ENCODE measurements at places on chromosomes 7 and 10.

DNA sequence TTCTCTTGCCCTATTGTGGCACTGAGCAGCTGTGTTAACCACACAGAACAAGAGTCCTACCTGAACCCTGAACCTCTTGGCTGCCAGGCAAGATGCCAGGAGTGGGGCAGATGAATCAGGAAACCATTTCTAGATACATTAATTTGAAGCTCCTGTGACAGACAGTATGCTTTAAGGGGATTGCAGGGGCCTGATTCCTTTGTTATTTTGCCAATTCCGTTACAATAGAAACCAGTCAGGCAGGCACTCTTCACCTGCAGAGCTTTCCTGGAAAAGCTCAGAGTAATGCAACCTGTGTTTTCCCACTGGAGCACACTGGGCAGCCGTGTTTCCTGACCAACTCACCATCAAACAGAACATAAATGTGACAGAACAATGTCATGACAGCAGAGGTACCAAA, 233.1 kb downstream of the BMPER start:
- no peak for DNase-seq

- peak; percentile 38 for DNase-seq
Observed at GRCh38 chr10:34854147-34854601, 39.1 kb upstream of the PARD3 start.

- DNase-seq = no peak
Observed at GRCh38 chr7:133330085-133330484, 77.2 kb downstream of the EXOC4 start.

DNA sequence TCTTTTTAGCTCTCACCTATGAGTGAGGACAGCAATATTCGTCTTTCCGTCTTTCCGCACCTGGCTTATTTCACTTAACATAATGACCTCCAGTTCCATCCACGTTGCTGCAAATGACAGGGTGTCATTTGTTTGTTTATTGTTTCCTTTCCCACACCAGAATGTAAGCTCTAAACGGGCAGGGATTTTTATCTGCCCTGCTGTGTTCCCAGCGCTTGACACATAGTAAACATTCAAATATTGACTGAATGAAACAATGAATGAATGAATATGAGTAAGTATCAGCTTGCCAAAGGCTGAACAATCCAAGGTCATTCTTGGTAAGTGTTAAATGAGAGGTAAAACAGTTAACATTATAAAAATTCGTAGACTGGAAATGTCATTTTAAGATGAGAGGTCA, 12.8 kb downstream of the SH3PXD2A start:
- DNase-seq = no peak

GRCh38 chr10:52683776-52684175, 88.8 kb downstream of the MBL2 start:
- DNase-seq = no peak

DNA sequence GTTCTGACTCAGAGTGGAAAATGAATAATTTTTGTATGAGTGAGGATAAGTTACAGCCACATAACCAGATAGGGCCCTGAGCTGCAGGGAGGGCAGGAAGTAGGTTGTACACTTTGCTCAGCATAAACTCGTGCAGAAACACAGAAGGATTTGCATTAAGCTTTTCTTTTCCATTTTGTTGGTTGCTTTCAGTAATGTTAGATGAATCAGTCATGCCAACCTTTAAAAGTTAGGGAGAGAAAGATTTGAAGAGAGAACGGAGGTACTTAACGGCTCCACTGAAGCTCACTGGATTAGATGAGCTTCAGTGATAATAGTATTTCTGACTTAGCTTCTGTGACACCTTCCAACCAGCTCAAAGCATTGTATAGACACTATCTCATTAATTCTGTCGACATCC, 348.1 kb downstream of the GATA3 start:
- DNase-seq = no peak

- DNase-seq = no peak
Observed at GRCh38 chr10:84542522-84543490, 214.4 kb downstream of the CCSER2 start.

DNA sequence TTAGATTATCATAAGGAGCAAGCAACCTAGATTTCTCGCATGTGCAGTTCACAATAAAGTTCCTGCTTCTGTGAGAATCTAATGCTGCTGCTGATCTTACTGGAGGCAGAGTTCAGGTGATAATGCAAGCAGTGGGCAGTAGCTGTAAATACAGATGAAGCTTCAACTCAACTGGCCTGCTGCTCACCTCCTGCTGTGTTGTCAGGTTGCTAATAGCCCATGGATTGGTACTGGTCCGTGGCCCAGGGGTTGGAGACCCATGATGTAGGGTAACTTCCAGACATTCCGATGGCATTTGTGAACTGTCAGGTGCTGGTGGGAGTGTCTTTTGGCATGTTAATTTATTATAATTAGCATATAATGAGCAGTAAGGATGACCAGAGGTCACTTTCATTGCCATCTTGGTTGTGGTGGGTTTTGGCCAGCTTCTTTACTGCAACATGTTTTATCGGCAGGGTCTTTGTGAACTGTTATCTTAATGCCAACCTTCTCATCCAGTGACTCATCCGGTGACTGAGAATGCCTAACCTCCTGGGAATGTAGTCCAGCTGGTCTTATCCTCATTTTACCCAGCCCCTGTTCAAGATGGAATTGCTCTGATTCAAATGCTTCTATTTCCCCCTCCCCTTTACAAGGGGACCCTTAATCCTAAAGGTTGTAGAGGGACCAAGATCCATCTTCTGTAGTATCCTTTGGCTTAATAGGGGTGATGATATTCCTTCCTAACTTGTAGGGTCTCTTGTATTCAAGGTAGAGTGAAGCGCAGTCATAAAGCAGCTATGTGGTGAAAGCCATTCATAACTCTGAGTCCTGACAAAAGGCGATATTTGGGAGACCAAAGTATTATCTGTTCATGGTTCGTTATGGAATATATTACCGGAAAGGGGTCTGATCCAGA, 165.8 kb downstream of the CCSER2 start:
- DNase-seq = no peak

DNA sequence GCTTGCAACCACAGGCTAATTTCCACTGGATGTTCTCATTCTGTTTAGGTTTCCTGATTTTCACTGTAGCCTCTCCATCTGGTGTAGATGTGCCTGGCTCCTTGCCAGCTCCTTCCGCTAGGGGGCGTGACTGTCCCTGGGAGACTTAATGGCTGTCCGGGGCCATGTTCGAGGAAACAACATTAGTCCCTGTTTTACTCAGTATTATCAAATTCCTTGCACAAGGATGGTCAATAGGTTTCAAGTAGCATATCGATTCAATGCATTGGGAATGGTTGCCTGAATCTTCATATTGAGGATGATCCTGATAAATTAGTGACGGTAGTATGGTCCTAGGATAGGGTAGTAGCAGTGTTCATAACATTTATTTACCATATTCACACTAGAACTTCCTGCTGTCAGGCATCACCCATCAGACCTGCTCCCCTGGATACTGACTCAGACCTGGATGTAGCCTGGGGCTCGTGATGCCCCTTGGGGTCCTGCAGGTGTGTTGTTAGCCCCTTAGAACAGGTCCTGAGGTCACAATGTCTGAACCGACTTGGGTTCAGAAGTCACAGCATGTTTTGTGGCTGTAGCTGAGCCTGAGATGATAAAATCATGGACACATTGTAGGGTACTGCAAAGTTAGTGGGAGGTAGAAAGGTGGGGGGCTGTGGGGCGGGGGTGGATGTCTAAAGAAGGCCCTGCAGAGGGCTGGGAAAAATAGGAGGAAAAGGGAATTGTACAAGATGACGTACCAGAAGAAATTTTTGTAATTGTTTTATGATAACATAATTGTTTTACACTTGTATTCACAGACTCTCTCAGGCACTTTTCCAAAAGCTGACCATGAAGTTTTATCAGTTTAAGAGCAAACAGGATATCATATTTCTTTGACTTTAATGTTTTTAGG, 8.9 kb upstream of the EXOC6 start:
- no peak for DNase-seq

All from pons (tissue), 1 donor.